Tibial nerve (tissue), 4 donors: ENCODE measurements at places on chromosomes 5 and 9. TPM values are rescaled to one million over a fixed set of nuclear protein-coding genes. Genes with fewer than 3 reads are reported as not detected.
A peak's percentile ranks its signal among the peaks of the same experiment; 100 is the strongest.

GRCh38 chr5:68403301-68403700, 187.7 kb downstream of the PIK3R1 start:
- no peak for DNase-seq

The PIP5KL1 gene
- total RNA-seq: 0.59 TPM

DNA sequence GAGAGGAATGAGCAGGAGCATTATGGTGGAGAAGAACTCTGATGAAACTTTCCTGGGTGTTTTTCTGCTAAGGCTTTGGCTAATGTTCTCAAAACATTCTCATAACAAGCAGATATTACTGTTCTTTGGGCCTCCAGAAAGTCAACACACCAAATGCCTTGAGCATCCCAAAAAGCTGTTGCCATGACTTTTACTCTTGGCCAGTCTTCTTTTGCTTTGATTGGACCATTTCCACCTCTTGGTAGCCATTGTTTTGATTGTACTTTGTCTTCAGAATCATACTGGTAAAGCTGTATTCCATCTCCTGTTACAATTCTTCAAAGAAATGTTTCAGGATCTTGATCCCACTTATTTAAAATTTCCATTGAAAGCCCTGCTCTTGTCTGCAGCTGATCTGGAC, 139.6 kb downstream of the MAN2A1 start:
- DNase-seq: no peak

- no peak for DNase-seq
Observed at GRCh38 chr5:139120521-139120920, 77.6 kb downstream of the SIL1 start.

DNA sequence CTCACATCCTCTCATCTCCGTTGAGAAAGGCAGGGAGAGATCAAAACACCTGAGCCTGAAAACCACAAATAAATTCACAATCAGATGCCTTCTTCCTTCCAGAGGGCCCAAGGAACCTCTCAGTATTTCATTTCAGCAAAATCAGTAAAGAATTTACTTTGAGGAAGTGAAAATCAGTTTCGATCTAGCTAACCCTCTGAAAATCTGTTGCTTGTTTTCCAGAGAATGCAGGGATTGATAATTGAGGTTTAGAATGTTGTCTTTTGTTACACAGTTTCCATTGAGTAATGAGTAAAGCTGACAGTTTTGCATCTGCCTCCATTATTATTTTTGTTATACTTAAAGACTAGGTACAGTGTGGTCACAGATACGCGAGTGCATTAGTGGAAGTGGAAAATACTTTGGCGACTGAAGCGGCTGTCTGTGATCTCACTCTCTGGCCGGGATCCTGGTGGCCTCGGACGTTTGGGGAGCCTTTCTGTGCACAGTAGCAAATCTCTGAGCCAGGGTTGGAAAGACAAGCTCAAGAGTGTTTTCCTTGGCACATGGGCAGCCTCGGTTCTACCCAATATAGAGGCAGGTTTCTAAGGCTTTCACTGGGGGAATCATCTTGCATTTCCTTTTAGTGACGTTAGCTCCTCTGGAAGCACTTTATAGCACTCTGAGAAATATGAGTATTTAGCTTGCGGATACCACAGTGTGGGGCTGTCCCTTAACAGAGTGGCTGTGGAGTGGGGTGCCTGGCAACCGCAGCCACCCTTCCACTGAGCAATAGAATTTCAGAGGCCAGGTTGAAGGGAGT, 32.2 kb upstream of the ANGPTL2 start:
- DNase-seq: peak; percentile 51

The SQSTM1 gene
- 463 TPM for total RNA-seq

- no peak for DNase-seq
Observed at GRCh38 chr5:100828898-100829356, 74.2 kb downstream of the ST8SIA4 start.
